Stimulated activated CD8-positive, alpha-beta memory T cell treated with anti-CD3 and anti-CD28 coated beads, Interleukin-12 subunit alpha, Interleukin-12 subunit beta, amount 100 ng/mL, for 4 hours (primary cell): ENCODE measurements at places on chromosomes 4 and X.

GRCh38 chr4:107734120-107734519, 14.1 kb upstream of the PAPSS1 start:
- no peak for DNase-seq

DNA sequence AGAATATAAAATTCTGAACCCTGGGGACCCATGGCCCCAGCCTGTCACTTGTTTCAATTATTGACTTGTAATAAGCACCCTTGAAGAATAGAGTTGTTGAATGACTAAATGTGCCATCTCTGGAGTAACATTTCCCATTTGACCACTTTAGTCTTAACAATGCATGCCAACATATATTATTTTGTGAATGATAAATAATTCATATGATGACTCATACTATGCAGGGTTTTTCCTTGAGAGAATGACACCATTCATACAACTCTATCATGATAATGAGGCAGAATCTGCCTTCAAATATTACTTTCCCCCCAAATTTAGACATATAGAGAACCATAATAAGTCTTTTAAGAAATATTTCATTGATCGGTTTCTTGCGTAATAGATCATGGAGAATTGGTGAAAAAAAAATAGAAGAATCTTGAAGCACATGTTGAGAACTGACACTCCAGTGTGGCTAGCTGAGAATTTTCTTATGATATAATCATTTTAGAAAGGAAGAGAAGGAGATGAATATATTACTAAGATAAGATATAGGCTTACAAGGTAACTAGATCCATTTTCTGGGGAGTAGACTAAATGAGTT, 404.5 kb downstream of the GRXCR1 start:
- DNase-seq = no peak

GRCh38 chrX:113522814-113523213, 682.2 kb upstream of the AMOT start:
- DNase-seq = no peak

- no peak for DNase-seq
Measured at GRCh38 chr4:168451744-168452390, 28.4 kb downstream of the DDX60L start.

- no peak for DNase-seq
Measured at GRCh38 chrX:154430916-154431315, 2.4 kb downstream of the ATP6AP1 start.

DNA sequence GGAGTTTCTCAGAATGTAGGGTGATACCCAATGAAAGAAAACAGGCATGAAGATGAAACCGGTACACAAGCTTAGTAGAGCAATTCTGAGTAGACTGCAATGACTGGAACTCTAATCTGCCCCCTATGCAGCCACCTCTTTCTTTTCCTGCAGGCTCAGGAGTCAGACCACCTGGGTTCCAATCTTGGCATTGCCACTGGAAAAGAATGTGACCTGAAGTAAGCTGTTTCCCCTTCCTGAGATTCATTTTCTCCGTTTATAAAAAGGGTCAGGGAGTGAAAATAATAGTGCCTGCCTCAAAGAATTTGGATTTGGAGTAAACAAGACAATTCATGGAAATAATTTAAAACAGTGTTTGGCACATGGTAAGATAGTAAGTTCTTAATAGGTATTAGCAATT, 1464.0 kb downstream of the PCDH7 start:
- no peak for DNase-seq

DNA sequence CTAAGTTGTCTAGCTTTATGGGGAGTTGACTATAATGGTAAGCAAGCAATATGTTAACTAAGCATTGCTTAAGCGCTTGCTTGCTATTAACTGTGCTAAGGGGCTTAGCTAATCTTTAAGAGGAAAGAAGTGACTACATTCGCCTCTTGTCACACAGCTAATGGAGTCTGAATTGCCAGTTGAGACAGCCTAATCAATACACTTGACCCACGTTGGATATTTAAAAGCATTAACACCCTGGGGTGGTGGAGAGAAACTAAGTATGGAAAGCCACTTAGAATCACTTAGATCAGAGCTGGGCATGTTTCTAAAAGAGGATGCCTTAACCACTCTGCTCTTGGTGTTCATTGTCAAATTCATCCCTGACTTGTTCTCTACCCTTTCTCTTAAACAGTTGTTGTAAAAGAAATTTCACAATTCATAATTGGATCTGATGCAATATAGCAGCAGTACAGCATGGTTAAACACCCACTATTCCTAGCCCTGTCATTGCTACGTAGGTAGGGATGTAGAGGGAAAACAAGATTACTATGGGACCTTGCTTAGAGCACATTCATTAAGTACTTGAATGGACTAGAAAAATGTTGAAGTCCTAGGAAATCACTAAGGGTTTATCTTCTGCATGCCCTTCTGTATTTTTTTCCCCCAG, 3.5 kb downstream of the ZAR1 start:
- DNase-seq = no peak

- DNase-seq = no peak
Measured at GRCh38 chr4:36313301-36313700, 31.9 kb downstream of the DTHD1 start.

- no peak for DNase-seq
Measured at GRCh38 chrX:136199365-136199764, 51.8 kb downstream of the MAP7D3 start.

DNA sequence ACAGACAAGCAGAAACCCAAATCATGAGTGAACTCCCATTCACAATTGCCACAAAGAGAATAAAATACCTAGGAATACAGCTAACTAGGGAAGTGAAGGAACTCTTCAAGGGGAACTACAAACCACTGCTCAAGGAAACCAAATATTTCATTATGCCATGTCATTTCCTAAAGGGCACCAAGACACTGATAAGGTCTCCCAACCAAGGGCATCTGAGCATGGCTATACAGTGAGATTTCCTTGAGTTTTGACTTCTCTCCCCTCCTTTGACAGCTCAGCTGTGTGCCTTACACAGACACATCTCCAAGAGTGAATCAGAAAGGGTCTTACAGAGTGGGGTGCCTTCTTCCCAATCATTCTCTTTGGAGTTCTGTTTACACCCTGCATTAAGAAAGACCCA, 40.4 kb downstream of the PCDH7 start:
- no peak for DNase-seq

DNA sequence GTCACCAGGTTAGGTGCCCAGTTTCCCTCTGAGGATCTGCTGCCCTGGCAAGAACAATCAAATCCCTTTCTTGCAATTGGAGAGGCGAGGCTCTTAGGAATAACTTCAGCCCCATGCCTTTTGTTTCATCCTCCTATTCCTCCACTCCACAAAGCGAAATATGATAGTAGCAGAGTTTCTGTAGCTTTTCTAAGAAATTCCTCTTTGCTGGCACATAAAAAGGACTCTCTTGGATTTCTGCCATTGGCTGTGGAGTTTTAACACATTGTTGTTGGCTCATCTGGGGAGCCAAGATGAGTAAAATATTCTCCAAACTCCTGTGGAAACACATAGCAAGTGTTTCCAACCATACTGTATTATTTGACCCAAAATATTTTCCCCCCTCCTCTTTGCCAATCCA, 11.0 kb upstream of the ADGRG2 start:
- no peak for DNase-seq

GRCh38 chr4:131638781-131639180, 1510.3 kb upstream of the PCDH10 start:
- DNase-seq = no peak

- DNase-seq = no peak
Measured at GRCh38 chr4:39348371-39349315, 17.5 kb downstream of the RFC1 start.

DNA sequence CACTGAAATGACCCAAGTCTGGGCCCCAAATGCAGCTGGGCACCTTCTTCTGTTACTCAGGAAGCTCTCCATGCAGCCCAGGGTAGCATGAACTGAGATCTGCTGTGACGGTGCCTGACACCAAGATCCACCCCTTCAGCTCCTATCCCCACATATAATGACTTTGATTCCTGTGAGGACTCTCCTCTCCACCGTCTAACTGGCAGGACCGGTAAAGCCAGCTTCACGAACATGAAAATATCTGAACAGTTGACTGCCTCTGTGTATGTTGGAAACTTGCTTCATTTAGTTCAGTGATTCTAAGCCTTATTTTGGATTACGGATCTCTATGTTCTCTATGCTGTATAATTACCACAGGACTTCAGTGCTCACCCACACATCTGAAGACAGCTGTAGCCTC, 115.5 kb upstream of the TMEM150C start:
- no peak for DNase-seq

GRCh38 chr4:16045687-16046086, 38.1 kb downstream of the PROM1 start:
- DNase-seq = no peak

GRCh38 chr4:151553874-151554273, 144.9 kb downstream of the FHIP1A start:
- no peak for DNase-seq

DNA sequence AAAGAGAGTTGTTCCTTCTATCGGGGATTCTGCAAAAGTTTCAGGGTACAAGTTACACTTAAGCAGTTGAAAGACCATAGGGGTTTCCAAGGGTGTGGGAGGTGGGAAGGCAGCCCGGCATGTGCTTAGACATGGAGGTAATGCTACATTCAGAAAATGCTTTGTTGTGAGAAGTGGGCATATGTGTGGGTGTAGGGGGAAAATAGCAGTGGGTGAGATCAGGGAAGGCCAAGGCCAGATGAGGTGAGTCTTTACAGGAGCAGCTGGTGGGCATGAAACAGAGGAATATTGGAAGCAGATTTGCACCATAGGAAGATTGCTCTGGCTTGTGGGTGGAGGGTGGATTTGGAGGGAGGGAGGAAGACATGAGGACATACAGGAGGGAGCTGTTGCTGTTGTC, 8.3 kb downstream of the CYTL1 start:
- no peak for DNase-seq

DNA sequence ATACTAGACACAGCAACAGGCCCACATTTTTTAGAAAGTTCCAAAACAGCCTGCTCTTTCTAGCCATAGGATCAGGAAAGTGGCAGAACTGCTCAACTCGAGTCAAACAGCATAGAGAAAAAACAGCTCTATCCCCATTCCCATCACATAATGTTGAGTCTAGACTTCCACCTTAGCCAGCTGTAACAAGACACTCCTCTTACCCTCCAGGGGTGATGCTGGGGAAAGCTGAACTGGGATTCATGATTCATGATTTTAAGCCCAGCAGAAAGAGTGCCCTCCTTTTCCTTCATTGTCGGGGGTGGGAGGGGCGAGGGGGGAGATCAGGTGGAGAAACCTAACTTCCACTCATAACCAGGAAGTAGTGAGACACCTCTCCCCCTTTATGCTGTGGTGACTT, 86.1 kb downstream of the CENPC start:
- DNase-seq = no peak

DNA sequence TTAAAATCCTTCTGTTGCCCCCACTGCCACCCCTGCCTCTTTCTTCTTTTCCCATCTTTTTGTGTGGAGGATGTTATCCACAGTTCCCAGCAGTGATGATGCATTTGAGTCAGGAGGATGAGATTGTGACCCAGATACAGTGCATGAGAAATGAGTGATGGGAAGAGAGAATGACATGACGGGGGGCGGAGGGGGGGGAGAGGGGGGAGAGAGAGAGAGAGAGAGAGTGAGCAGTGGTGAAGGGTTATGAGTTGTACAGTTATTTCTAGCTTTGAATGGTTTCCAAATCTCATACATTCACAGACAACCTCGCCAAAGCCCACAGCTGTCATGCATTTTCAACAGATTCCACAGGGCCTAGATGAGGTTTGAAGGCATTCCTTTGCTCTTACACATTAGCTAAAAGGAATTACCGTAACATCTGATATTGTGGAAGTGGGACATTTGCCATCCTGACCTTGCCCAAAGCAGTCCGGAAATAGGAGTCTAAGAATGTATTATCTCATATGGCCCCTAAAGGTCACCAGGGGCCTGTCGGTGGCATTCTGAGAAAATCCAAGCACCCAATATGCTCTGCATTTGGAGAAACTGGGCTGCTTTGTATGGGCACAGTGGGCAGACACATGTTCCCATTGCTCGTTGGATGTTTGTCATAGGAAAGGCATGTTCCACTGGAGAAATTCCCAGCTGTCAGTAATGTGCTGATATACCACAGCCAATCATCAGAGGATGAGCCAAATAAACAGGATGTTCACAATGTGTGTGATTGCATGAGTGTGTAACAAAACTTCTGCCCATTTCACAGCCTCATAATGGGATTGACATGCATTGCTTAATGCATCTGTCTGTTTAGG, 435.8 kb downstream of the SPRY1 start:
- no peak for DNase-seq

DNA sequence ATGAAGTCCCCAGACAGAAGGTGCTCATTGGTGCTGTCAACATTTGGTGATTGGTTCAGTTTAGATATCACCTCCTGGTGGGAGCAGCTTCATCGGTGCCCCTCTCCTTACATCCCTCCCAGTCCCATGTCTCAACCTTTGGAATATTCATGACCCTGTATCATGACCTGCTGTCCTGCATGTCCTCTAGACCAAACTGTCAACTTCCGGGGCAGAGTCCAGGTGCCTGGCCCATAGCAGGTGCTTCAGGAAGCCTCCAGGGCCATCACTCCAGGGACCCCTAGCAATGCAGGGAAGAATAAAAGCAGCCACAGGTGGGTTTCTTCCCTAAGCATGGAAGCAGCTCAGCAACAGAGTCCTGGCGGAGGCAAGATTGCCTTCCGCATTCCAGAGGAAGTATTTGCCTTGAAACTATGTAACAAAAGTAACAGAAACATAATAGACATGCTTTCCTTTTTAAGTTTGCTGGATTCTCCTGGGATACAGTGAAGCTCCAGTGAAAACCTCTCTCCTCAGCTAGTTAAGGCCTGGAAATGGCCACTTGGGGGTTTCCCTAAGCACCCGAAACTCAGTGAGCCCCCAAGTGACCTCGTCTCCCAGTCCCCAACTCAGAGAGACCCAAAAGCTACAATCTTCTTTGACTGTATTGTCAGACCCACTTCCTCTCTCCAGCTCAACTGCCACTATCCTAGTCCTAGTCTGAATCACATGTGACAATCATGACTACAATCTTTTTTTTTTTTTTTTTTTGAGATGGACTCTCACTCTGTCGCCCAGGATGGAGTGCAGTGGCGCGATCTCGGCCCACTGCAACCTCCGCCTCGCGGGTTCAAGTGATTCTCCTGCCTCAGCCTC, 1.3 kb upstream of the ATP6AP1 start:
- no peak for DNase-seq

DNA sequence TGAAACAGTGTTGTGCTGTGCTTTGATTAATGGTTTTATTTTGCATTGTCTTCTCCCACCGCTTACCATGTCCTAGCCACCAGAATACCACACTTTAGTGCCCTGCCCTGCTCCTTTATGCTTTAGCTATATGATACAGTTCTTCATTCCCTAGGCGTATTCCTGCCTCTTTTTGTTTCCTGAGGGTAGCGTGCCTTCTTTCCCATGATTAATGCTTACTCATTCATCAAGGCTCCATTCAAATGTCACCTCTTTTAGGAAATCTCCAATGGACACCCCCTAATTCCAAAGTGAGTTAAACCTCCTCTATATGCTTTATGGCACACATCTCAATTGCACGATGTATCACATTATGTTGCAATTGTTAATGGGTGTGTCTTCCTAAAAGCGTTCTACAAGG, 46.3 kb downstream of the SPANXD start:
- DNase-seq = no peak

DNA sequence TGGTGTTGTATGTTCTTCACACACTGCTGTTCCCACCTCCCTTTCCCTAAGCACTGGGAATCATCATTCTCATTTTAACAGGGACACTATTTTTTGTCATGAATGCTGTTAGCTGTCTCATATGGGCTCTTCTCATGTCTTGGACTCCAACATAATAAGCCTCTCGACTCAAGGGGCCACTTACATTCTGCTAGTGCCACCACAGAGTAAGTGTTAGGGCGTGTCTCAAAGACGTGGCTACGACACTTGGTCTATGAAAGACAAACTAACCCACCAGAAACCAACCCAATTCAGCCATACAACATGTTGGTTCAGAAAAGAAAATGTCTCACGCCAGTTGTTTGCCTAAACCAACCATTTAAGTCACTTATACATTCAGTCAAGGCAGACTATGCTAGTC, 32.2 kb downstream of the SEL1L3 start:
- no peak for DNase-seq
